HFFc6 (cell line): ENCODE measurements at places on chromosomes 3 and 15.

GRCh38 chr15:62933386-62933785 is 109.2 kb upstream of the TPM1 start:
- DNase-seq = no peak

- no peak for DNase-seq
These were observed 18.9 kb downstream of the GHRL start for GRCh38 chr3:10273702-10274305.

DNA sequence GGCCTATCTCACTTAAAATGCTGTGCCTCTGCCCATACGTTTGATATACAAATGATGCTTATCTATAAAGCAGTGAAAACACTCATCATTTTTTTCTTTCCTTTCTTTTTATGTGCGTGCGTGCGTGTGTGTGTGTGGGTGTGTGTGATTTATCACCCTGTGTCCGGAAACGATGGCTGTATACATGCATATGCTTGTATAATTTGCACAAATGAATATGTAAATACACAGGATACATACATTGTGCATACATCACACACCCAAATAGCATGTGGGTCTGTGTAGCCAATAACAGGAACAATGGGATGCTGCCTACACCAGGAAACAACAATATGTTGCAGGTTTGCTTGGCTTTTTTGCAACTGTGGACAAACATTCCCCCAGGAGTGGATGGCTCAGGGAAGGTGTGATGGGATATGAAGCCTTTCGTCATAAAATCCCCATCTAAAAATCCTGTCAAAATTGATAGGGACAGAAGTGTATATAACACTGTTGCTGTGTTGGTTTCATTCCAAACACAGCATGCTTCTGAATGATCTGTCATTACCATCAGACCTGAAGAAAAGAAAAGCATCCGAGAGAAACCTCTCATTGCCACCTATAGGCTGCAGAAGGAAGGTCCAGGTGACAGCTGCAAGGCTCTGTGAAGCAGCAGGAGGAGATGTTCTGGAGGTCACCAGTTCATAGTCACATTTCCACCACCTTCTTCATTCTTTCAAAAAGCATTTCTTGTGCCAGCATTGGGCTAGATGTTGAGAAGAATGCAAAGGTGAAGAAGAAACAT is 503.9 kb upstream of the NR2F2 start:
- DNase-seq = peak; percentile 6

DNA sequence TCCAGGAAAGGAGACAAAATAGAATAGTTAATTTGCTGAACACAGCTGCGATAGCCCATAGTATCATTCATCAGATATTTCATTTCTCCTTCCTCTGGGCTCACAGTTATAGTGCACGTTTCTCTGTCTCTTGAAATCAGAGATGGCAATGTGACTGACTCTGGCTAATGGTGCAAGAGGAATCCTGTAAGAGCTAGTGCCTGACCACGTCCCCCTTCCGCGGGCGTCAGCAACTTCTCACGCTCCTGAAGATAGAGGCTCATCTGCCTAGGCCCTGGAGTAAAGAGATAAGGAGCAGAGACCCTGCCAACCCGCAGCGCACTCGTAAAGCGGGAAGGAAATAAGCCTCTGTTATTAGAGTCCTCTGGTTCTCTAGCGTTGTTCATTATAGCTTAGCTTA is 391.8 kb downstream of the VPS13C start:
- no peak for DNase-seq

GRCh38 chr15:73952913-73953750 is 26.9 kb downstream of the LOXL1 start:
- DNase-seq = no peak

GRCh38 chr15:73305331-73306211 is 63.2 kb downstream of the HCN4 start:
- DNase-seq = peak; percentile 71

DNA sequence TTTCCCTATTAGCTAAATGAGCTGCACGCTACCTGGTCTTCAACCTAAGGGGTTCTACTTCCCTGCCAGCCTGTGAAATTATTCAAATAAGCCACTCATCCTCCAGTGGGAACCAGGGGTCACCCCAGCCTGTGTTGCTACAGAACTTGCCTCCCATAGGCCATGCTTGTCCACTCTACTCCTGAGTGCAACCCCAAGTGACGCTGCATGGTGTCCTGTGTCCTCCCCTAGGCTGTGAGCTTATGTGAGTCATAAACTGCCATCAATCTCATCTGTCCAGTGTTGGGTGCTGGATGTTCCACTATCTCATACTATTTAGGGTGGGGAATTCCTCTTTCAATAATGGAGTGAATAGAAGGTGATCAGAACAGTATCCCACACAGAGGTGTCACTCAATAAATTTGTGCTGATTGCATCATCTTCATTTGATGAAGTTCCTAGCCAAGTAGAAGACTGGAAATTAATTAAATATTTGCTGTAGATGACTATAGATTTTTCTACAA is 49.8 kb upstream of the SSR3 start:
- DNase-seq = no peak

DNA sequence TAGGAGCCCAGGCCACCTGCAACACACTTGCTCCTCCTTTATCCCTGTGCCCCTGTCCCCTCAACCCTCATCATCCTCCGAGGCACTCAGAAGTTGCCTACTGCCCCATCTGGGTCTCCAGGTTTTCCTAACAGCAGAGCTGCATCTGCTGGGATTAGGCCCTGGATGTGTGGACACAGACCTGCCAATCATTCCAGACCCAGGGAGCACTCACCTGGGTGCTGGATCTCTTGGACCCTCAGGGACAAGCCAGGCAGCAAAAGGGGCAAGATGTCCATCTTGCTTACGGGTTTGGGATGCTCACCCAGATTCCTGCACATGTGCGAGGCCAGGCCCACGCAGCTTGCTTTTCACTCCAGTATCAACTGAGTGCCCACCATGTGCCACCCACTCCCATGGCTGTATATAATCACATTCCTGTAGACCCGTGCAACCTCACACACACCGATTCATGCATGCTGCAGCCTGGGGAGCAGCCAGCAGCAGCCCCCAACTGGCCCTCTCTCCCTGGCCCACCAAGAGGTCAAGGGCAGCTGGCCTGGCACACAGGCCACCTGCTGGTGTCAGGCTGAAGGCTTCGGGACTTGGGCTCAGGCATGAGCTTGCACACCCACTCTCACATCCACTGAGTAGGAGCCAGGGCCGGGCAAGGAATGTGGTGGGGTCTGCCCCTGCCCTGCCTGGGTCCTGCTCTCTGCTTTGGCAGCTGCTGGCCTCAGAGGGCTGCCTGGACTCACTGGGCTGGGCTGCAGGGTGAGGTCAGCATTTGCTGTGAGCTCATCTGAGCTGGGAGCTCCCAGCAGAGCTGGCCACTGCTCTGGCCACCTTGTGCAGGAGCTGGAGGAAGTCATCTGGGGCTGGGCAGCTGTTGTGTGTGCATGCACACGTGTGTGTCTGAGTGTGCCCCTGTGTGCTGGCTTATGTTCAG is 14.9 kb downstream of the PRKCD start:
- no peak for DNase-seq

DNA sequence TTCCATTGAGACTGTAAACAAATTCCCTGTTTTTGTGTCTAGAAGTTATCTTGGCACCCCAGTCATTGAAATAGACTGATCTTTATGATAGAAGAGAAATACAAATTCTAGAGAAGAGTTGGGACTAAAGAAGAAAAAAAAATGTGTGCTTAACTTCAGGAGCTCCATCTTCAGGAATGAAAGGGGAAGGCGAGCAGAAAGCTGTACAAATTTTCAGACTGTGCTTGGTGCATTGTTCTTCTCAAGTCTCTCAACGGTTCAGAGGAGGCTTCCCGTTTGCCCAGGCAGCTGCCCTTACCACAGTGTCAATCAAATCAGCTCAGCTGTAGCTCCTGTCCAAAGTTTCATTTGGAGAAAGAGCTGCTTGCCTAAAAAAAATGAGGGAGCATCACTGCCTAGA is 41.7 kb downstream of the OXSM start:
- DNase-seq = peak; percentile 33

- no peak for DNase-seq
These were observed 67.8 kb downstream of the OPA1 start for GRCh38 chr3:193660698-193661411.

DNA sequence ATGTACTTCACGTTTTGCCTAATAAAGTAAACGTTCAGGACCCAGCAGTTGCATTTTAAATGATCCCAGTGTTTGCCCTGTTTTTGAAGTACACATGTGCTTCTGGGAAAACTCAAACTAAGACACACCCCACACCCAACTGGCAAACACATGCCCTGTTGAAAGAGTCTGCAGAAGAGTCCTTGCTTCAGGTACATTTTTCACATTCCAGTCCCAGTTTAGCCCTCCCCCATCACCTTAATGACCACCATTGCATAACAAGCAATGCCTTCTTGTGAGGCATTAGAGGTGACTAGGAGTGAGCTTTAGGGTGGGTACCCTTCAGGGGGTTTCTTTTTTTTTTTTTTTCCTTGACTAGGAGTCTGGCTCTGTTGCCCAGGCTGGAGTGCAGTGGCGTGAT is 322.3 kb downstream of the CNTN4 start:
- no peak for DNase-seq

- no peak for DNase-seq
These were observed 77.4 kb downstream of the CHCHD6 start for GRCh38 chr3:126781406-126781805.

GRCh38 chr3:53216723-53217122 is 39.1 kb downstream of the TKT start:
- no peak for DNase-seq

DNA sequence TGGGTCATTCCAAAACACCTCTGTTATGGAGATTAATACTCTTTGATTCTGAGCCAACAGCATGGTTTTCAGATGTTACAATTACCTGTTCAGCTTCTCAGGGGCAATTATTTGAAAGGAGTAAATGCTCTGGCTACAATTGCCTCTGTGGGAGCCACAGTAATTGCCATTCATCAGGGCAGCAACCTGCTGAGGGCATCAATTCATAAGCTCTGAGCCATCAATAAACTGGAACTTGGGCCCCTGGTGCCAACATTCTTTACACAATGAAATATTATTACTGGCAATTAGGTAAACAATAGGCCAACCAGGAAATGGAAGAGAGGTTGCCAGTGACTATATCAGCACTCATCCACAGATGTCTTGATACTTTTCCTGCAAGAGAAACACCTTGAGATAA is 660.8 kb downstream of the MECOM start:
- no peak for DNase-seq

GRCh38 chr3:129439226-129439816 is 427 bp downstream of the MBD4 start:
- DNase-seq = no peak

DNA sequence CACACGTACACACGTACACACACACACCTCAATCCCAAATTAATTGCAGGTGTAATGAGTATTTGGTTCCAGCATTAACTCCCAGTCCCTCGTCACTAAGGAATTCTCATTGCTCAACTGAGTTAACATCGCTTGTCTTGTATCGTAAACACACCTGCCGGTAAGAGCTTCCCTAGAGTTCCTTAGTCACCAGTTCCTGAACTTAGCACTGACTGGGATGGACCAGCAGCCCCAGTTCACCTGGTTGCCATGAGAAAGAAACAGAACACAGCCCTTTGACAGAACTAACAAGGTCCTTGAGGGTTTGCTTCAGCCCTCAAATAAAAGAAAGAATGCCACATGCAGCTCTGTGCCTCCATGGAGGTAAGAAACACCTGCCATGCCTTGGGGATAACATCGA is 66.3 kb upstream of the SLCO3A1 start:
- DNase-seq = no peak

- no peak for DNase-seq
These were observed 170.2 kb upstream of the NR2F2 start for GRCh38 chr15:96160269-96160668.

DNA sequence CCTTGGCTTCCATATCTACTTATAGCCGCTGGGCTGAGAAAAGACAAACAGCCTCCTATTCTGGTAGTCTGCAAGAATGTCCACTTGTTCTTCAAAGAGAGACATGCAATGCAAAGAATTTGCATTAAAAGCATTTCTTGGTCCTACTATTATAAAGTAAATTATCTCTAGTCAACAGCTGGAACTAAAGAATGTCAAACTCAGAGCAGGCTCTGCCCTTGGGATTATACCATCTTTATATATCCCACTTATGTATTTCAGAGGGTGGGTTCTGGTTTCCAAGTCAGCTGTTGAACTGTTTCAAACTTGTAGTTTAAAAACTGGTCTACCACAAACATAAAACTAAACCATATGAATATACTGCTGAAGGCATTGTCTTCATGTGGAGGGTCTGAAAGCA is 7.0 kb upstream of the ACTC1 start:
- no peak for DNase-seq

DNA sequence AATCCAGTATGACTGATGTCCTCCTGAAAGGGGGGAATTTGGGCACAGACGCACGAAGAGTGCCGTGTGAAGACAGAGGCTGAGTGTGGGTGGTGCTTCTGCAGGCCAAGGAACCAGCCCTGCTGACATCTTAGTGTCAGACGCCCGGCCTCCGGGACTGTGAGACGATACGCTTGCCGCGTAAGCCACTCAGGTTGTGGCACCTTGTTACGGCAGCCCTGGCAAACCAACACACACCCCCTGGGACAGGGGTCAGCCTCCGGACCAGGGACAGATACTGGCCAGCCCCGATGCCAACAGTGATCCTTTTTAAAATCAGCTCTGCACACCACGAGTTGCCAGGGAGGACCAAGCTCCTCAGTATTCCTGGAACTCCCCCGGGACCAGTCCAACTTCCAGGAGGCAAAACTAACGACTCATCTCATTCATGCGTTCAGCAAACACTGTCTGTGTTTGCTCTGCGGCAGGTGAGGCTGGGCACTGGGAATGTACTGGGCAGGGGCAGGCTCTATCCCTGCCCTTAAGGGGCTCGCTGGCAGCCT is 21.2 kb upstream of the PIGZ start:
- no peak for DNase-seq

DNA sequence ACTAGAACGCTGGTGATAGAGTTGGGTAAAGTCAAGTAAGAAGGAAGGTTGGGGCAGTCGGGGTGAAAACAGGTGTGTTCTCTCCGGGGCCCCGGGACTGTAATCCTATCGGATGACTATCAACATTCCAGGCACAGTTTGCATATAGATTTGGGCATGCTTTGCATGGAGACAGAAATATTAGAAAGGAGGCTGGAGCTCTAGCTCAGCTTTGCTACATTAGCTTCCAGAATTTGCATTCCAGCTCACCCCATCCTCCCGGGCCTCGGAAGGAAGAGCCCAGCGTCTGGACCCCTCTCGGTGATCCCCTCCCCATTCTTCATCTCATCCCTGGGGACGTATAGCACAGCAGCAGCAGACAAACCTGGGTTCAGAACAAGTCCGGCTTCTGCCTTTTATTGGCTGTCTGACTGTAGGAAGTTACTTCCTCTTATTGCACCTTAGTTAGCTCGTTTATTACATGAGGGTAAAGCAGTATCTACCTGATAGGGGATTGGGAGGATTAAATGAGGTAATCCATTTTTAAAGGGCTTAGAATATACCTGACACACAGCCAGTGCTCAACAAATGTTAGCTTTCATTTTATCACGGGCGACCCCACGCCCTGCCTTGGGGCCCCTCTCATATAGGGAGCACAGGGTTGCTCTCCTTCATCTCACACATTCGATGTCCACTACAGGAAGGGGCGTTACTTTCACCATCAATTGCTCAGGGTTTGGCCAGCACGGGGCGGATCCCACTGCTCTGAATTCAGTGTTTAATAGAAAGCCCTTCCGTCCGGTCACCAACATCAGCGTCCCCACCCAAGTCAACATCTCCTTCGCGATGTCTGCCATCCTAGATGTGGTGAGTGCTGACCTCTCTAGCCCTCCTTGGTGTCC is 3.2 kb downstream of the HTR3E start:
- no peak for DNase-seq

- no peak for DNase-seq
These were observed 13.3 kb upstream of the MINAR1 start for GRCh38 chr15:79418693-79419279.

- no peak for DNase-seq
These were observed 196.5 kb downstream of the KLF13 start for GRCh38 chr15:31523027-31523654.
